Fibroblast of skin of left quadriceps (primary cell): ENCODE measurements at places on chromosomes 1 and 21.

DNA sequence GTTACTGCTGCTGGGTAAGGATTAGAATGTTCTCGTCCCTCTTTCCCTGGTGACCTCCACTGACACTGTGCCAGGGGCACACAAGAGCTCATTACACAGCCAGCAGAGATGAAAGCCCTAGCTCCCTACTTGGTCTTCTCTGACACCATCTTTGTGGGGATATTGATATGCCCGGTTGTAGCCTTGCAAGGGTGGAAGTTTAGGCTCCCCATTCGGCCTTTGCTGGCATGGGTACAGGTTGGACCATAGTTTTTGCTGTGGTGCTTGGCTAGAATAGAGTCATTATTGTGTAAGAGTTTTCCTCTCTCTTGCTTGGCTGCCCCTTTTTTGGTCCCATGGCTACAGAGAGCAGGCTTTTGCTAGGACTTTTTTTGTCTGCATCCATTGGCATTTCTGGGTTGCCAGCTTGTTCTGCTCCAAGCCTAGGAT is 12.3 kb downstream of the RAB4A start:
- DNase-seq, result no peak

GRCh38 chr21:15003463-15004135 is 61.2 kb downstream of the NRIP1 start:
- no peak for DNase-seq

- DNase-seq, result no peak
Measured at GRCh38 chr1:57167997-57168396, 202.2 kb upstream of the C8B start.

DNA sequence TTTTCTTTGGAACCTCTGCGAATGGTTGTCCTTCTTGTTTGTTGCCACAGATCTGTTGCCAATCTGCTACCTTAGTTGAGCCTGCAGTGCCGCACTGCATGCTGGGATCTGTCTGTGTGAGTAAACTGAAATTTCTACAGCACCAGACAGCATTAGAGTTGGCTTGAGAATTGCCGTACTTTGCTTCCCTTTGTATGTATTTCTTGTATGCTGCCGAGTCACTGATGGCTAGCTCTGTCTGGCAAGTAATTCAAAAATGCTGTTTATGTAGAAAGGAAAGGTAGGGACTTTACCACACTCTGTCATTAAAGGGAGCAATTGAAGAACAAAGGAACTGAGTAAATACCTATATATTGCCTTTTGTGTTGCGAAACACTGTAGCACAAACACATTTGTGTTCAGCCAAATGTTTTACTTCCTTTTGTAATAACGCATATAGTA is 857.4 kb downstream of the USP25 start:
- DNase-seq, result peak; percentile 22

DNA sequence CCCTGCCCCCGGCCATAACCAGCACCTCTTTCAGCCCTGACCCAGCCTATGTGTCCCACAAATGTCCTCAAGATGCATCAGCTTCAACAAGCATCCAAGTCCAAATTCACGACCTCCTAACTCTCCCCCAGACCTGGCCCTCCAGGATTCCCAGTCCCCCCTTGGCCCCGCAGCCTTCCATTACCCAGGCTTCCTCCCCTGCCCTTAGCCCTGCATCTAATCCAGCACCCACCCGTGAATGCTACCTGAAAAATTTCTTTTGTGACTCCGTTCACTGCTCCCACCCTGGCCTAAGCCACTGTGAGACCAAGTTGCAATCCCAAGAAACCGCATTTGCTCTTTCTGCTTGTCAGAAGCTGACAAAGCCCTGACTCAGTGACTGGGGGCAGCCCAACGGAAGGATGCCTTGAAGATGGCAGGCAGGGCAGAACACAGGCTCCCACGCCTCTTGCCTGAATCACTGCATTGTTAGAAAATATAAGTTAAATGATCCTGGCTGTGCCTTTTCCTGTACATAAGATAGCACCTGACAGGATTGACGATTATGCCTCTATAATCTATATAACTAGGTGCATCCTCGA is 939 bp upstream of the MFAP2 start:
- peak; percentile 48 for DNase-seq

DNA sequence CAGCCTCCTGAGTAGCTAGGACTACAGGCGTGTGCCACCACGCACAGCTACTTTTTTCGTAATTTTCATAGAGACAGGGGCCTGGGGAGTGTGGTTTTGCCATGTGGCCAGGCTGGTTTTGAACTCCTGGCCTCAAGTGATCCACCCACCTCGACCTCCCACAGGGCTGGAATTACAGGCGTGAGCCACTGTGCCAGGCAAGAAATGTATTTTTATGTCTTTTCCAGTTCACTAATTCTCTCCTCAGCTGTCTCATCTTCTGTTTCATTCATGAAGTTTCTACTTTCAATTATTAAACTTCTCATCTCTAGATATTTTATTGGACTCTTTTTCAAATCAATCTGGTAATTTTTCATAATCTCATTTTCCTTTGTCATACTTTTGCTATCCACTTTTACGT is 72.1 kb upstream of the DISP3 start:
- DNase-seq, result no peak
